ENCODE measurements at places on chromosomes 12 and 14. TPM values are rescaled to one million over a fixed set of nuclear protein-coding genes. Genes with fewer than 3 reads are reported as not detected.

DNA sequence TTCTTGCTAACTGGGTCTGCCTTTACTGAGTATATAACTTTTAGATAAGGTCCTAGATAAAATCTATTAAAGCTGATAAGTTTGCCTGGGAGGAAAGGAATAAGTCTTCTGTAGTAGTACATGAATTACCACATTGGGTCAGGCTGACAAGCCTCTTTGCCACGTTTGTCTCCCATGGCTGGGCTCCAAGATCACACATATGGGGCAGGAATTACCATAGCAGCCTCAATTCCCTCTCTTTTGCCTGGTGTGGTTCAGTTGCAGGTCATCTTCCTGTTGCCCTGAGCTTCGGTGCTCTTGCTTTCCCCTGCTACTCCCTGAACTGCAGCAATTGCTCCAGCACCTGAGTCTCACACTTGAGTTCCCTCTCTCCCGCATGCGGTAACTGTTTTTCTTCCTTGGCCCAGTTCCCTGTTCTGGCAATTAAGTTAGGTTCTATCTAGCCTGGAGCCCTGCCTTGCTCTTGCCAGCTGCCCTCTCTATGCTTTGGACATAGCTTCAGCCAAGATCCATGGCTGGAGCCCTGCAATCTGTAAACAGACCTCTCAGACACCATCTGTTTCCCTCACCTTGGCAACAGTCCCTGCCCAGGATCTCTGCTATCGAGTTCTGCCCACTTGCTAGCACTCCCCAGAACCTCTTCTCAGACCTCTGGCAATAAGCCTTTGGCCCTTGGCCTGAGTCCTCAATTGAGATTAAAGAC is 5.8 kb upstream of the GLT8D2 start:
- no peak for DNase-seq

- DNase-seq, result no peak
These were observed 78.0 kb upstream of the DDHD1 start for GRCh38 chr14:53231171-53231570.

GRCh38 chr14:74261288-74261687 is 22.0 kb downstream of the VSX2 start:
- peak; percentile 48 for DNase-seq

- peak; percentile 40 for DNase-seq
These were observed 292.4 kb upstream of the PWP1 start for GRCh38 chr12:107393043-107393717.

GRCh38 chr12:53677800-53678148 is 1.9 kb upstream of the ATP5MC2 start:
- no peak for DNase-seq

GRCh38 chr12:109170324-109170723 is 53.9 kb downstream of the ACACB start:
- no peak for DNase-seq

- no peak for DNase-seq
These were observed 4.8 kb downstream of the MEG3 start for GRCh38 chr14:100830681-100831080.

DNA sequence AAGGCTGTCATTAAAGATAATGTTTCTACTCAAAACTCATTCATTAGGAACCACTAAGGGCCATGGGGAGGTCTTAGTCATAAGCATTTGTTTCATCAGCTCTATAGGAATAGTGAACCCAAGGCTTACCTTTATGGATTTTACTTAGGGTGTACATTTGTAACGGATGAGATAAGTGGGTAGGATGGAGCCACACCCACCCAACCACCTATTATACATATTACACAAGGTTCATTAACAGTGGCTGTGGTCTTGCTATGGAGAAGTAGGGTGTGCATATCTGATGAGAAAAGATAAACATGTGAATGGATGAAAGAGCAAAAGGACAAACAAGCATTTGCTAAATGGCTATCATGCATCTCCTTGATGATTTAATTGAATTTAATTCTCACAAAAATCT is 39.6 kb upstream of the ITPR2 start:
- DNase-seq, result no peak

- DNase-seq, result no peak
These were observed 26.3 kb downstream of the ANAPC5 start for GRCh38 chr12:121325922-121326396.

DNA sequence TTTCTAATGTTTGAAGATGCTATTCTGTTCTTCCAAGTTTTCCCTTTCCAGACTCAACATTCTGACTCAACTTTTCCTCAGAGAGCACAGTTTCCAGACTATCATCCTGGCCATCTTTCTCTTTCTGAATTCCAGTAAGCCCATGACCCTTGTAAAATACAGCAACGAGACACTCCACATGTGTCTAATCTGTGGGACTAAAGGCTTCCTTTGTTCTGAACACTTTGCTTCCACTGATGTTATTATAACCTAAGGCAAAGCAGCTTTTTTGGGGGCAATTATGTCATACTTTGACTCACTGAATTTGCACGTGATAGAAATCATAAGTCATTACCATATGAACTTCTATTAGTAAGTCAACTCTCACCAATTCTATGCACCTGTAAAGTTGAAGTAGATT is 6.3 kb upstream of the ART4 start:
- DNase-seq, result peak; percentile 26

DNA sequence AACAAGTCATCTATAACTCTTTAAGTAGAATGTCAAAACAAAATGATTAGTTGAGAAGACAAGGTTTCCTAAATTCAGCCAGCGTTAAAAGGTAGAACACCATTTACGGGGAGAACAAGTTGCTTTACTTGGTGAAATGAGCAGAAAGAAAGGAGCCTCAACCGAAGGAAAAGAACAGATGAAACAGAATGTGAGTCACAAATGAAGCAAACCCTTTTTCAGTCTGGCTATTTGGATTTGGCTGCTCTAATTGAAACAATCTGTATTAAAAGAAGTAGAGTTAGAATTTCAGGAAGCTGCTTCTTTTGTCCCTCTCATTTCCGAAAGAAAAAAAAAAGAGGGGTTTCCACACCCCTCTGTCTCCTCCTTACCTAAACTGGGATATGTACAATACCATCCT is 34.6 kb downstream of the CEP128 start:
- no peak for DNase-seq

- no peak for DNase-seq
These were observed 10.4 kb upstream of the GPR132 start for GRCh38 chr14:105075379-105076295.

DNA sequence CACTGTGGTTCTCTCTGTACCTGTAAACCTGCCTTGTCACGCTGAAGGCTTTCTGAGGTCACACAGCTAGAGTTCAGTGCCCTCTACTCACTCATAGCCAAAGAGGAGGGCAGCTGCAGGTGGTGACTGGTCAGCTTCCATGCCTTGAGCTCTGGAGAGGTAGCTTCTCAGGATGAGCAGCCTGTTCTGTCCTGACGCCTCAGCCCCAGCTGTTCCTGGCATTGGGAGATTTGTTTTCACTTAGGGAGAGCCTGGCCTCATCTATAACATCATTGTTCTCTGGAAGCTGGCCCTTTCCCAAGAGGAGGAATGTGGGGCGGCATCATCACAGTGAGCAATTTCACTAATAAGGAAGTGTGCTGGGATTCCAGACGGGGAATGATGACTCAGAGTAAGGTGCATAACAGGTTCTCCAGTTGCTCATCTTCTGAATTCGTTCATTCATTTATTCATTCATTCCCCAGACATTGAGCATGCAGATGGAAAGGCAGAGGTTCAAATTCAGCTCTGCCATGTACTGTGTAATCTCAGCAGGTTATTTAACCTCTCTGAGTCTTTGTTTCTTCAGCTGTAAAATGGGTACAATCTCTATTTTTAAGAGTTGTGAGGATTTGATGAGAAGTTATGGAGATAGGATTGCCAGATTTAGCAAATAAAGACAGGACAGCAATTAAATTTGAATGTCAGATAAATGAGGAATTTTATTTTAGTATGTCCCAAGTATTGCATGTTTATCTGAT is 255.8 kb upstream of the CRY1 start:
- peak; percentile 98 for DNase-seq

DNA sequence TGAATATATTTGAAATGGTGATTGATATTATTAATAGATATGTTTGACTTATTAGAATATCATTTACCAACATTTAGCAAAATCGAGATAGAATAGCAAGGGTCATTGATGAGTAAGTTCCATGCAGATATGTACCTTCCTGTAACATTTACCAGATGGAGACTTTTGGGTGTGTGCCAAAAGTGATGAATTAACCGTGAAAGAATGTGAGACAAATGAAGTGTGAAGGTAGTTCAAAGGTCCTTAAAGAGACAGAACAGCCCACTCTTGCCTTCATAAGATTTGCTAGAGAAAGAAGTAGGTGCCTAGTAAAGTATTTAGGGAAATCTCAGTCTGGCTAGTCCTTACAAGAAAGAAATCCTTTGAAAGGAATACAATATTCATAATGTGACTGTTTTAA is 45.5 kb downstream of the FGD4 start:
- DNase-seq, result peak; percentile 96

GRCh38 chr12:105352052-105352451 is 21.6 kb downstream of the C12orf75 start:
- DNase-seq, result no peak

DNA sequence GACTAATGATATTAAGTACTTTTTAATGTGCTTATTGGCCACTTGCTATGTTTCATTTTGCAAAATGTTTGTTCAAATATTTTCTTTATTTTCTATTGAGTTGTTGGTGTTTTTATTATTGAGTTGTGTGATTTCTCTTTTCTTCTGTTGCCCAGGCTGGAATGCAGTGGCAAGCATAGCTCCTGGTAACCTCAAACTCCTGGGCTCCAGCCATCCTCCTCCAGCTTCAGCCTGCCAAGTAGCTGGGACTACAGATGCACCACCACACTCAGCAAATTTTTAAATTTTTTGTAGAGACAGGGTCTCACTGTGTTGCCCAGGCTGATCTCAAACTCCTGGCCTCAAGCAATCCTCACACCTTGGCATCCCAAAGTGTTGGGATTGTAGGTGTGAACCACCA is 199.2 kb downstream of the NOVA1 start:
- DNase-seq, result no peak

GRCh38 chr12:62774794-62775193 is 160.2 kb downstream of the PPM1H start:
- DNase-seq, result no peak

DNA sequence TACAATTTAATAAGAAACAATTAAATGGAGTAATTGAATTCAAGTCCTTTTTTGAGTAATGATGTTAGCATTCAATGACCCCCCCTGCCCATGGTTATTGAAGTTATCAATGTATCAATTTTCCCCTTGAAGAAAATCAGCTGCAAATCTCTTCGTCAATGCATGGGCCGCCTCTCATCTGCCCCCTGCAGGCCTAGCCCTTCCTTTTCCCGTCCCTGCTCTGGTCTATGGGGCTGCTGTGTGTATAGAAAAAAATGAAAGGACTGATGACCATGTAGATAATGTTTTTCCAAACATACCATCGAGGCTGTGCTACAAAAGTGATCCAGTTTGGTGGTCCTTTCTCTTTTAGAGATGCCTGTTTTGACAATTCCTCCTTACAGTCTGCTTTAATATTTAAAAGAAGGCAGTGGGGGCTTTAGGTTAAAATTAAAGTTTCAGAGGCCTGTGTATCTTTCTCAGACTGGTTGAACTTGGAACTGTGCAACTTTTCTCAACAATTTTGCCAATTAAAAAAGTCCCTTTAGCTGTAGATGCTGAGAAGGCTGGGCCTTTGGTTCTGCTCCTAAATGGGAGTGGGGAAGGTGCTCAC is 98.4 kb downstream of the APAF1 start:
- peak; percentile 12 for DNase-seq

GRCh38 chr12:93896427-93896826 is 219.3 kb downstream of the CRADD start:
- no peak for DNase-seq

GRCh38 chr12:13576935-13577500 is 380.5 kb downstream of the EMP1 start:
- DNase-seq, result no peak

DNA sequence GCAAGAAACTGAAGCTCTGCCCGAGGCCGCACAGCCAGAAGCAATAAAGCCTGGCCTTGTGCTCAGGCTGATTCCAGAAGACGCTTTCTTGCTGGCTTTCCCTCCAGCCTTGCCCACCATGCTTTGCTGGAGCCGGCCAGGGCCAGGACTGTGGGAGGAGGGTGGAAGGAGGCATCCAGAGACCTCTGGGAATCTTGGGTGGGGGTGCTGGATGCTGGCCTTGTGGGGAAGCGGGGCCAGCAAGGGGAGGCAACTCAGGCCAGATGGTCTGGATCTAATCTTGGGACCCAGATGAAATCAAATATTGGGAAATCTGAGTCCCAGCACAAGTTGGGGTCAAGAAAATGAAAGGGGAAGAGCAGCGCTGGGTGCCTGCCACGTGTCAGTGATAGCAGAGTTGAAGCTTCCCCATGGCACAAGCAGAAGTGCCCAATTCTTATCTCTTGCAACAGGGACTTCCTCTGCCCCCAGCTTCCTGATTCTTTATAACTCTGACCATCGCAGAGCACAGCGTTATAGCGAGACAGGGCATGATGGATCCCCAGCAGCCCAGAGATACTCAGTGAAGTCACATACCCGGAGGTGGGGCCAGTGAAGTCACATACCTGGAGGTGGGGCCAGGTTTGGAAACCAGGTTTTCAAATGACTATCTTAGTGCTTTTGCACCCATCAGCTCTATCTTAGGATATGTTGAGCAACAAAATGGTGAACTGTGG is 6.4 kb upstream of the RABGGTA start:
- no peak for DNase-seq

- DNase-seq, result no peak
These were observed 89.7 kb upstream of the MYF6 start for GRCh38 chr12:80617733-80618132.

Gene PRKCH
- total RNA-seq, result 52.6 TPM

Gene C12orf50
- total RNA-seq, result not detected

Gene HOXC9
- not detected for total RNA-seq

Gene SLC38A4
- 2.4 TPM for total RNA-seq

Gene FAR2
- 1.5 TPM for total RNA-seq

Gene POU6F1
- 0.26 TPM for total RNA-seq

Gene HNF1A
- total RNA-seq, result not detected

Gene PLBD1
- total RNA-seq, result 1.1 TPM

Gene PPFIA2
- total RNA-seq, result not detected

Gene FERMT2
- total RNA-seq, result 24.0 TPM

Gene FAM181A
- not detected for total RNA-seq

Gene MIP
- total RNA-seq, result not detected

Gene OTX2
- not detected for total RNA-seq

Gene RTL1
- not detected for total RNA-seq

Gene TMEM117
- 5.1 TPM for total RNA-seq

Gene ZNF839
- 9.7 TPM for total RNA-seq

Gene CEBPE
- total RNA-seq, result not detected

Gene SOAT2
- total RNA-seq, result not detected

Gene KLRD1
- 0.26 TPM for total RNA-seq

Gene BHLHE41
- 2.1 TPM for total RNA-seq

All from bronchial epithelial cell (primary cell).